ENCODE measurements at places on chromosomes 4 and X.

DNA sequence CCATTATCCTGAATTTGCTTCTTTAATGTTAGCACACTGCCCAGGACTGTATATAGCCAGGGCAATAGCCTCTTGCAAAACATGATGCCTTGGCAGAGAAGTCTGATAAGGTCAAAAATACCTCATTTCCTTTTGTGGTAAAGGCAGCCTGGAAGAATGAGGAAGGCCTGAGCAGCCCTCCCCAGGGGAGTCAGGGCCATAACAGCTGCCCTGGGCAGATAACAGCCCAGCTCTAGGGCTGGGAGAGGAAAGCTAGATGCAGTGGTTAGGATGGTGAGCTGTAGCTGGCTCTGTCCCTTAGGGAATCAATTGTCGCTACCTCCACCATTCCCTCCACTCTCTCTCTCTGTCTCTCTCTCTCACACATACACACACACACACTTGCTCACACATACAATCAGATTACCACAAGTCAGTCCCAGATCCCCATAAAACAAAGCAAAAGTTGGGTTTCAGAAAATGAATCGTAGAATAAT lies 29.2 kb downstream of the EFHC2 start:
- no peak for DNase-seq

DNA sequence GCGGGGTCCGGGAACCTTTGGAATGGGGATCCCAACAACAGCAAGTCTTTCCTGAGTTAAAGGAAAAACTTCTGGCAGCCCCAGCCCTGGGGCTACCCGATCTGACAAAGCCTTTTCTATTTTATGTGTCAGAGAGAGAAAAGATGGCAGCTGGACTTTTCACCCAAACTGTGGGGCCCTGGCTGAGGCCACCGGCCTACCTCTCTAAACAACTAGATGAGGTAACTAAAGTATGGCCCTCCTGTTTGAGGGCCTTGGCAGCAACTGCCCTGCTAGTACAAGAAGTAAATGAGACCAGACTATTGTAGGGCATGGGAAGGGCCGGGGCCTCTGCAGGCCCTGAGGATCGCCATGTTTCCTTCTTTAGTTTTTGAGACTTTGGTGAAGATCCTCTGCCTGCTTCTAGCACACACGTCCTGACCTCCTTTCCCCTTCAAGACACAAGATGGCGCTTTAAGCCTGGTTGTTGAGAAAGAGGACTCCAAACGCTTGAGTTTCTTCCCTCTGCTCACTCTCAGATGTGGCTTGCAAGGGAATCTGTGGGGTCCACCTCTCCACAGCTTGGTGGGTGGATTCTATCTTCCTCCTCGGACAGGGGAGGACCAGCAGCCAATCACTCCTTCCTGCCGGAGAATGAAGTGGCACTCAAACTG lies 18.5 kb upstream of the DRD5 start:
- DNase-seq: peak; percentile 71

DNA sequence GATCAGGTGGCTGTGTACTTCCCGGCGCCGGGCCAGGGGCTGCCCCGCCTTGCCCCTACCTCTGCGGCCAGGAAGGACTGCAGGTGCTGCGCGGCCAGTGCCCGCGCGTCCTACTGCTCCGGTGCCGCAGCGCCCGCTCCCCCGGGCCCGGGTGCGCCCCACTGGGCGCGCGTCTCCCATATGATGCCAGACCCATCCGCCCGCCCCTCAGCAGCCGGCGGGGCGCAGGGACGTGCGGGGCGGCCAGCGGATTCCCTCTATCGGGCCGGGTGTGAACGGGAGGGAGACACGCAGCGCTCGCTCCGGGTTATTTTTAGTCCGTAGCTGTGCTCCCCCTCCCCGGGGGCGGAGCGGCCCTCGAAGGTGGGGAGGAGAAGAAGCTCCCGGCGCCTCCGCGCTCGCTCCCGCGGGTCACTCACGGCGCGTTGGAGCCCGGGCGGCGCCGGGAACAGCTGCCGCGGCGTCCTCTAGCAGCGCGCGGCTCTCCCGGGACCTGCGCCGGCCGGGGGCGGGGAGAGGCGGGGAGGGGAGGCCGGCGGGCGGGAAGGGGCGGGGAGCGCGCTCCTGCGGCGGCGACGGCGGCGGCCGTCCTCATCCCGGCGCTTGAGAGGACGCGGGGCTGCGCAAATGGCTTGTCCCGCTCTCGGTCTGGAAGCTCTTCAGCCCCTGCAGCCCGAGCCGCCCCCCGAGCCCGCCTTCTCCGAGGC lies 103.6 kb downstream of the UCHL1 start:
- DNase-seq: no peak

DNA sequence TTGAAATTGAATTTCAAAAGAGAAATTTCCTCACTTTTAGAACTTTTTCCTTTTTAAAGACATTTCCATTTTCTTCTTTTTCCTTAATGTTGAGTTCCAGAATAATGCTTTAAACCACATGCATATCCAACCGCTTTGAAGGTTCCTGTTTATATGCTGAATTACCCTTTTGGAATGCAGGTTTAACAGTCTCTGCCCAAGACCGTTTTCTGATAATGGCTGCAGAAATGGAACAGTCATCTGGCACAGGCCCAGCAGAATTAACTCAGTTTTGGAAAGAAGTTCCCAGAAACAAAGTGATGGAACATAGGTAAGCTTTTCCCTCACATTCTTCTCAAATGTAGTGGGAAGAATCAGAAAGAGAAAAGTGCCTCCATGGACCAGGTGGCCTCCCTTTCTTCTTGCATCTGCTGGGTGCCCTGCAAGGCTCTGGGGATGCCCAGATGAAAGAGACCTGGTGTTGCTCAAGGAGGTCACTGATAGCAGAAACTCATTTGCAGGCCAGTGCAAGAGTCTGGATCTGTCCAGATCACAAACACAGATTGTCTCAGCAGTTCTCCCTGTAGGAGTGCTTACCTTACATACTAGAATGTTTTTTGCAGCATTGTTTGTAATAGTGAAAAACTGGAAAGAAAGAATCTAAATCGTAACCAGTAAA lies 42.9 kb downstream of the MOSPD2 start:
- no peak for DNase-seq

GRCh38 chr4:53703267-53703655 lies 112.0 kb upstream of the LNX1 start:
- DNase-seq: no peak

GRCh38 chr4:186500721-186501304 lies 54.6 kb downstream of the MTNR1A start:
- DNase-seq: no peak

DNA sequence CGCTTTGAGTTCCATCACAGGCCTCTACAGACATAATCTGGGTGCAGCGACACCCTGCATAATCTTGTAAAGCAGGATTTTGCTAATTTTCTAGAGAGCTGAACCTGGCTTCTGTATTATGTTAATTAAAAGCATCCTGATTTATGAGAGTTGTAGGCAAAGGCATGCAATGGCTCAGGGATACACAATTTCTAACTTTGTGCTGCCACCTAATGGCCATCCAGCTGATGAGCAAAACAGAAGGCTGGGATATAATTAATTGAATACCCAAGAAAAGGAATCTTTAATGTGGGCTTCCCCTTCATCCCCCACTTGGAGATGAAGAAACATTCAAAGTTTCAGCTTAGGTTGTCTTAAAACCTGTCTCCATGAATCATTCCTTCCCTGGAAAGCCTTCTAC lies 78.1 kb downstream of the BMP15 start:
- DNase-seq: no peak

DNA sequence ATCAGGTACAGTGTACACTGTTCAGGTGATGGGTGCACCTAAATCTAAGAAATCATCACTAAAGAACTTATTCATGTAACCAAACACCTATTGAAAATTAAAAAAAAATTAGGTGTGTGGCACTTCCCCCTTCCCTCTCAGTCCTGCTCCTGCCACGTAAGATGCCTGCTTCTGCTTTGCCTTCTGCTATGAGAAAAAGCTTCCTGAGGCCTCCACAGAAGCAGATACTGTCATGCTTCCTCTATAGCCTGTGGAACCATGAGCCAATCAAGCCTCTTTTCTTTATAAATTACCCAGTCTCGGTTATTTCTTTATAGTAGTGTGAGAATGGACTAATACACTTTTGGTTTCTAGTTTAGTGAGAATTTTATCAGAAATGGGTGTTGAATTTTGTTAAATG lies 459.8 kb upstream of the DIPK2B start:
- no peak for DNase-seq

DNA sequence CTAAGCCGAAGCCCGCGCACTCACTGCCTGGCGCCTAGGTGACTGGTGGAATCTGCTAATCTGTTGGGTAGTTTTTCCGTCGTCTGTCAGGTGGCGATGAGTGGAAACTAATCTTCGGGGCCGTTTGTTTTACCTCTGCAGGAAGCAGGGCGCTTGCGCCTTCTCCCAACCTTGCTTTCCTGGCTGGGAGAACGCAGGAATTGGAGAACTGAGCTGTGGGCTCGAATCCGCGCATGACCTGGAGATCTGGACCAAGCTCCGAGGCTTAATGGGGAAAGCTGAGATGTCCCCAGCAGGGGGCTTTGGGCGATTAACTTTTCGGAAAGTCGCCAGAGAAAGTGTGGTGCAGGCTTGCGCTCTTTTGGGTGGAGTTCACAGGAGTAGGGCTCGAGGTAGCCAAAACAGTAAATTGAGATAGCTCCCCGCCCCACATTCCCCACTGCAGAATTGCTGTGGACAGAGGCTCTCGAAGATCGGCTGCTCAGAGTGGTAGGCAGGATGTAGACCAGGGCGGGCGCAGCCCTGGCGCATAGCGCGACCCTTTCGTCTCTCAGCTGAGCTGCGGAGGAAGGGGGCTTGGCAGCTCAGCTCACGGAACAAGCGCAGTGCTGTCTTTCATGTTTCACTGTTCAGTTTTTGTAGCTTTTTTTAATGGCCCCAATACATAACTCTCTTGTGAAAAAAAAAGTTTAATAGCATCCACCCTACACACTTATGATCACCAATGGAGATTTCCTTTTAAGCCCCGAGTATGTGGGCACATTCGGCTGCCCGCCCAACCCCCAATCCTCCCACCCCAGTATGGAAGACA lies 2.7 kb upstream of the FGF5 start:
- DNase-seq: no peak

DNA sequence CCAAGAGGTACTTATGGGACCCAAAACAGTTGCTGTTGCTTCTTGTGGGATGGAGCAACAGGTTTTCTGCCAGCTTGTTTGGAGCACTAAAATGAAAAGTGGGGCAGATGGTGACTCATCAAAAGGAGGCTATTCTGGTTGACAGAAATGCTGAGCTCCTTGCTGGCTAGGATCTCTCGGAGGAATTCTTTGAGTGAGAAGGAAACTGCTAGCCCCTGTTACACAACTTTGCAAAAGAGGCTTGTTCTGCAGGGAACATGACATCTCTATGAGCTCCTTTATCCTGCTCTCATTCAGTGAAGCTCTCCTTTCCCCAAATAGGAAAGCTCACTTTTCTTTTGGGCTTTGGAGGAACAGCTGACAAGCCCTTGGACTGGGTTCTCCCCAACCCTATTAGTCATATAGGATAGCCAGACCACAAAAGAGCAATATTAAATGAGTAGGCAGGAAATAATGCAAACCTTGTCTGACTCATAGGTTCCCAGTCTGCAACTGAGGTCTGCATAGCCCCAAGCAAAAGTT lies 108.3 kb downstream of the CDS1 start:
- no peak for DNase-seq

DNA sequence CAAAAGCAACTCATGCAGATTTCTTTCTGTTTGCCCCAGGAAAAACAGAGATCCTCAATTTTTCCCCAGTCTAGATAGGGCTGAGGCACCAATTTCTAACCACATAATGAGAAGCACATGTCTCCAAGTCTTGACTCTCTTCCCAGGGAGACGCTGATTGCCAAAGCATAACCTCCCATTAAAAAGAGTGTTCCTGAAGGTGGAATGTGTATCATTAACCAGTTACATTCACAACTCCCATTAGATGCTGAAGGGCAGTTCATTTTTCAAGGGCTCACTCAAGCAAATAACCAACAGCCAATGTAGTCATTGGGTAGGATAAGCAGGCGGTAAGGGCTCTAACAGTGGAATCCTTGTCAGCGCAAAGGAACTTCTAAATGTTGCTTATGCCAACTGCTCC lies 27.5 kb downstream of the TMEM47 start:
- no peak for DNase-seq

GRCh38 chr4:88908003-88908402 lies 149.0 kb downstream of the FAM13A start:
- DNase-seq: no peak

DNA sequence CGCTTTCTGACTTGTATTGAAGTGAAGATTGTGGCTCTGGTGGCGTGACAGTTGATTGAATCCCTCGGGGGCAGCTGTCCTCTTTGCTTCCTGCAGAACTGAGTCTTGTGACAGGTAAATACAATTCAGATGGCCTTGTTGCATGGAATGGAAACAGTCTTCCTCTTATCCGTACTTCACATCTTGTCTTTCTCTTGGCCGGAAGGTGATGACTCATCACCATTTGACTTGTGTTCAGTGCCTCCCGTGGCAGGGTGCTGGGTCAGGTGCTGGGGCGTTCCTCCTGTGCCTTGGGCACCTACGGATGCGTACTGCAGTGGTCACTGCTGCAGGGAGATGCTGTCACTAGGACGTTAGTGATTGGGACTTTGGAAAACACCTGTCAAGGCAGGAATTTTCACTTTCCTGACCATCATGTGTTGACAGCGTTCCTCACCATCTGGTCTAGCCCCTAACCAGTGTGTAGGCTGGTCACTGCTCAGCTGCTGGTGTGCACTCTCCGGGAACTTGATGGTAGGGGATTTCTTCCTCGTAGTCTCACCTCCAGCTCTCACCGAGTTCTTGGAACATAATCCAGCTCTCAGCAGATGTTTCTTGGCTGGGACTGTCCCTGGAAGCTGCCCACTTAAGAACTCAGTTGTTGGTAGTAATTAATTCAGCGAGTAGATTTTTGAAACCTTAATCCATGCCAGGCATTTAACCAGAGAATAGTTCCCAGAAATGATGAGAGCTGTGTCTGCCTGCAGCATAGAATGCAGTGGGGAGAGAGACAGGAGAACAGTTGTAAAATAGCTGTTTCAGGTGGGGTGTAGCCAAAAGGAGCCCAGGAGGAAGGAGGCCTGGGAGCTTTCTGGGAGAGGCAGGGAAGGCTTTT lies 7.2 kb downstream of the TBC1D14 start:
- DNase-seq: peak; percentile 78

DNA sequence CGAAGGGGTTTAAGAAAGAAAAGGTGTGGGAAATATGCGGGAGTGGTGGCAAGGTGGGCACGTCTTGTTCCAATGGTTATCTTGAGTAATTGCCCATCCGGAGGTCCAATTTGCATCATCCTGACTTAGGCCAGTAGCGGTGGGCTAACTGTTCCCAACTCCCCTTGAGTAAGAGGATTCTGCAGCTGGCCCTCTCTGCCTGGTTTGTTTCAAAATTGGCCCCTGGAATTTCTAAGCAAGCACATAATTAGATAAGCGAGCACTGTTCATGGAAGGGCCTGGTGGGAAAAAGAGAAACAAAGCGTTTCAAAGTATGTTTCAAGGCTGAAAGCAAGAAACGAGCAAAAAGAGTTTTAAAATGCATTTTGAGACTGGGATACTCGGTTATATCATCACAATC lies 198.2 kb downstream of the CEP135 start:
- no peak for DNase-seq

GRCh38 chr4:40874901-40875300 lies 125.1 kb downstream of the NSUN7 start:
- no peak for DNase-seq

- no peak for DNase-seq
Measured at GRCh38 chrX:57647020-57647419, 33.0 kb downstream of the NLRP2B start.

Data from activated CD8-positive, alpha-beta memory T cell treated with anti-CD3 and anti-CD28 coated beads, Interleukin-2, amount 10 ng/mL, durations not matched to agents 7 days and 5 days (primary cell).